Bronchus fibroblast of lung (primary cell): ENCODE measurements at places on chromosomes 1 and 21. TPM values are rescaled to one million over a fixed set of nuclear protein-coding genes. Genes with fewer than 3 reads are reported as not detected.

PTPN7 gene
- total RNA-seq = not detected in 2 replicates

VANGL2 gene
- 0.89 and 1.0 TPM in 2 replicates for total RNA-seq

HIPK1 gene
- 13.1 and 13.4 TPM in 2 replicates for total RNA-seq

OBSCN gene
- 2.1 and 2.4 TPM in 2 replicates for total RNA-seq
